Panc1 (cell line): ENCODE measurements at places on chromosomes 4 and X.

- DNase-seq = no peak
These were observed 13.9 kb upstream of the DCK start for GRCh38 chr4:70979445-70980008.

GRCh38 chr4:22897520-22898108 is 204.9 kb downstream of the GBA3 start:
- DNase-seq = peak; percentile 18

DNA sequence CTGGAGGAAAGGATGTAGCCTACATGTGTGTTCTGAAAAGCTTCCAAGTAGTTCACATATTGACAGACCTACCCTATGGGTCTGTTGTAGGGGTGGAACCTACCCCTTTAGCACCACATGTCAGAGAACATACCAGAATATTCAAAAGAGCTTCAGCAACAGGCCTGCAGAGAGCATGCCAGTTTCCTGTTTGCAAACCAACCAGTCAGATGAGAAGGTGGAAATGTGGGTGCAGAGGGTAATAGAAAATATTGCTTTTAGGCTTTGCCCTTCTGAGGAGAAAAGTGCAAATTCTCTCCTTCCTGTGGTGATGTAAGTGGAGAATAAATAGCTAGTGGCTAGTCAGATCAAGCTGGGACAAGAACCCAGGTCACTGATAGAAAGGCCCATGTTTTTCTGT is 16.4 kb downstream of the INTS6L start:
- DNase-seq = no peak

DNA sequence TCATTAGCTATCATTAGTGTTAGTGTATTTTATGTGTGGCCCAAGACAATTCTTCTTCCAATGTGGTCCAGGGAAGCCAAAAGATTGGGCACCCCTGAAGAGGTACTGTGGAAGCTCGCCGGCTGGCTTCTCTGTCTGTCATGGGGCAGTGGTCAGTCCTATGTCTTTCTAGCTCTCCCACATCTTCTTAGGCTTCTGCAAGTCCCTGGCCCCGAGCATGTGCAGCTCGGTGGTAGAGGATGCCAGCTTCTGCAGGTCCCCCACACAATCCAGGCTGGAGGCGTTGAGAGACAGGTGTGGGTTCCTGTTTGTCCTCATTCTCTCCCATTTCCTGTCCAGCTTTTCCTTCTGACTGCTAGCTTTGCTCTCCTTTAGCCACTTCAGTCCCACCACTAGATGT is 134.1 kb upstream of the NALF2 start:
- no peak for DNase-seq

- DNase-seq = no peak
These were observed 21.0 kb upstream of the BCORL1 start for GRCh38 chrX:129961180-129962083.

DNA sequence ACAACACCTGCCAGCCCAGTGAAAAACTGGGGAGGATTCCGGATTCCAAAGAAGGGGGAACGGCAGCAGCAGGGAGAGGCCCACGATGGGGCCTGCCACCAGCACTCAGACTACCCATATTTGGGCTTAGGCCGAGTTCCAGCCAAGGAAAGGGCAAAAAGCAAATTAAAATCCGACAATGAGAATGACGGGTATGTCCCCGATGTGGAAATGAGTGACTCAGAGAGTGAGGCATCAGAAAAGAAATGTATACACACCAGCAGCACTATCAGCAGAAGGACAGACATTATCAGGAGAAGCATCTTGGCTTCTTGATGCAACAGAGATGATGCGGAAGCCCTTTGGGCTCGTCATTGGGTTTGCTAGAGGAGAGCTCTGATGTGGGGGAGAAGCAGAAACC is 62.4 kb downstream of the JADE1 start:
- no peak for DNase-seq

DNA sequence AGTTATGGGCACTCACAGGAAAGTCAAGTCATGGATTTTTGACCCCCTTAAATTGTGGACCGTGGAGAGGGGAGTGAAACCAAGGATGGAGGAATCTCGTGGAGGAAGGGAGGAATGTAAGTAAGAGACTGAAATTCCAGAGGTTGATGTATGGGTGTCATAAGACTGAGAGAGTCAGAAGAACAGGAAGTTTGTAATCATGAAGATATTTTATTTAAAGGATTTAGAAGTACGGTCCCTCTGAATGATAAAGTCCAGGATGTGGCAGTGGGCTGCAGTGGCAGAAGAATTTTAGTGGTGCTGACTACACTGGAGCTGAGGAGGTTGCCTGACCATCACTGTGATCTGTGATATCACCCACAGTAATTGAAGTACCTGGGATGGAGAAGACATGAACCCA is 57.8 kb downstream of the DCLK2 start:
- no peak for DNase-seq

DNA sequence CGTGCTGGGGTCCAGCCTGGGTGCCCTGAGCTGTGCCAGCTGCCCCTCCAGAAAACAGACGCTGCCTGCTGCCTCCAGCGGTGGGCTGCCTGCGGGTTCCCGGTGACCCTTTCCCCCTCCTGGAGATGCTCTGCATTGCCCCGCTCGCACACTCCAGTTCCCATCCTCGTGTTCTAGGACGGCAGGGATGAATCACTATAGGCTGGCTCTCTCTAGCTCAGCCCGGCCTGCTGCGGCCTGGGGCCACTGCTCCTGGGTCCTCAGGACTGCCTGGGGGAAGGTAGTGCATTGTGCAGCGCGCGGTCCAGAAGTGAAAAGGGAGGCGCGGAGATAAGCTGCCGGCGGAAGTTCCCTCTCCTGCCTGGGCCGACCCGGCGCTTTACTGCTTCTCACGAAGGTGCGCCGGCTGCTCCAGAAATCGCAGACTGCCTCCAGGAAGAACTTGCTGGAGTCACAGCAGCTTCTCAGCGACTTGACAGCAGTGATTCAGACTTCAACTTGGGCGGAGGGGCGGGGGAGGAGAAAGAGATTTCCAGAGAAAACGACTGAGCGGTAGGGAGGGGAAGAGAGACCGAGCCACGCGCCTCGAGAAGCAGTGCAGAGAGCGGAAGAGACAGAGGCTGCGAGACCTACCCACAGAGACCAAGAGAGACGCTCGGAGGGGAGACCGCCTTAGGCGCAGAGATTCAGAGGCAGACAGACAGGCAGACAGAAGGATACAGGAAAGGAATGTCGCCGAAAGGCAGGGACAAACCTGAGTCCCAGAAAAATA is 6.7 kb upstream of the MSX1 start:
- DNase-seq = no peak

GRCh38 chrX:72685018-72685417 is 29.1 kb downstream of the PHKA1 start:
- no peak for DNase-seq

GRCh38 chrX:72540318-72540717 is 32.3 kb downstream of the HDAC8 start:
- no peak for DNase-seq

DNA sequence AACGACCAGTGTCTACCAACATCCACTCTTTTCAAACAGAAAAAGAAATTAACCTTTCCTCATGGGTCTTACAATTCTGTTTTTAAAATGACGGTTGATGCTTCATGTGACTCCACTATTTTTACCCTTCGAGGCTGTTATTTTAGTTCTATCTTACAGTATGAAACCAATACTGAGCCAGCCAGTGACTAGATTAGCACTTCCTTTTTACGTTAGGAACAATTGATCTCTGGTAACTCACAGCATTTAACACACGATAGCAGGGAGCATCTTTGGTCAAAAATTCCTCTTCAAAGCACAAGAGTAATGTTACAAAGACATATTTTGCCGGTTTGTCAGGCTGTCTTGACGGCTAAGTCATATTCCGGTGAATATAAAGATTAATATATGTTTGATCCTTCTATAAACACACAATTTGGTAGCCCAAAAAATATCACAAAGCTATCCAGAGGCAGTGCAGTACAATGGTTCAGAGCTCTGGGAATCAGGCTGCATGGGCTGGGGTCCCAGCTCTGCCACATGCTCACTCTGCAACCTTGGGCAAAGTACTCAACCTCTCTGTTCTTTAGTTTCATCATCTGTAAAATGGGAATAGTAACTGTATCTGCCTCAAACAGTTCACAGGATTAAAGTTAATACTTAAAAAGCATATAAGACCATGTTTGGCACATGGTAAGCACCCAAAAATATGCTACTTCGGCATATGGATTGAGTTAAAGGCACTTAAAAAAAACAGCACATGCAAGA is 62.9 kb upstream of the TXK start:
- DNase-seq = no peak

DNA sequence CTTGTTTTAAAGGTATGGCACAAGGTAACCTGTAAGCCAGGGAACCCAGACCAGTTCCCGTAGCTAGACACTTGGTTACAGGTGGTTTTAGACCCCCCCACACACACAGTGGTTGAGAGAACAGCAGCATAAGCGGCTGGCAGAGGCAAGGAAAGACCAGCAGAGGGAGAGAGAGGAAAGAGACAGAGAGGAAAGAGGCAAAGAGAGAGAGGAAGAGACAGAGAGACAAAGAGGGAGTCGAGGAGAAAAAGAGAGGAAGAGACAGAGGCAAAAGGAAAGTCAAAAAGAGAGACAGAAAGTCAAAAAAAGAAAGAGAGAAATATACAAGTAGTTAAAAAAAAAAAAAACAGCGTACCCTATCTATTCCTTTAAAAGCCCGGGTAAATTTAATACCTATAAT is 19.5 kb upstream of the PCSK1N start:
- DNase-seq = no peak

DNA sequence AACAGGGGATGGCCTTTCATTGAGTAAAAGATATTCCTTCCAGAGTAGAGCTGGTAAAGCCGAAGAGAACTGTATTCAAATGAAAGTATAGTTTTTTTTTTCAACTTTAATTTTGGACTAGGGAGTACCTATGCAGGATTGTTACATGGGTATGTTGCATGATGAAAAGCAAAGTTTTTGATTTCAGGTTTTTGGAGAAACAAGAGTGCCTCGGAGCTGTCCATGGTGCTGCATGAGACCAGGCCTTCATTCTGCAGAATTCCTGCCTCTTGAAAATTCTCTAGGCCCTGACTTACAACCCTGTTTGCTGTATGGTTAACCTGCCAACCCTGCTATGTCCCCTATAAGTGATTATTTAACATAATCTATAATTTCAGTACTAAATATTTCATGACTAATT is 1065.7 kb upstream of the FTHL17 start:
- DNase-seq = no peak

DNA sequence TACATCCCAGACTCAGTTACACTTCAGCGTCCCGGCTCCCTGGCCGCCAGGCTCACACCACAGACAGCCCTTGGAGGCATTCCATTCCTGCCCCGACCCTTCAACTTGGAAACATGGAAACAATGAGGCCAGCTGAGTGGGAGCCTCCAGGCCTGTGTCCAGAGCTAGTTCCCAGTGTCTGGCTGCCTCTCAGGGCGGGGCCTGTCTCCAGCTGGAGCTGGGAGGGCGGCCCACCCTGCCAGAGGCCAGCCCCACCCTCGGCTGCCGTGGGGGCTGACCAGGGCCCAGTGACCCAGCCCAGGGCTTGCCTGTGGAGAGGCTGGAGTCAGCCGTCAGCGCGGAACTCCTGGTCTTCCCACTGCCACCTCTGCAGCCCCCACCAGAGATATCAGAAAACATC is 37.4 kb upstream of the SPON2 start:
- no peak for DNase-seq

DNA sequence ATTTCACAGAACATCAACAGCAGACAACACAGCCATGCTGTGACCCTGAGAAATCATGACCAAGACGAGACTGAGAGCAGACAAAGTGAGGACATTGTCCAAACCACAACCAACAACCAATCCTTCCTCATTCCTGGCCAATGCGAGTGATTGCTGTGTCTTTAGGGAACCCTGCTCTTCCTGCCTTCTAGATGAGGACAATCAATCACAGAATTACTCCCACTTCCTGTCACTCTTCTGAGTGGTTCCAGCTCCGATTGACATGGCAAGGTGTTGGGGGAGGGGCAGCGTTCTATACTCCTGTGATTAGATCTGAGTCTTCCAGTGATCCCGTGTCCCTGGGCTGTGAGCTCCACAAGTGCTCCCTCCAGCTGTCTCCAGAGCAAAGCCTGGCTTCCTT is 227.8 kb downstream of the STIM2 start:
- DNase-seq = no peak

DNA sequence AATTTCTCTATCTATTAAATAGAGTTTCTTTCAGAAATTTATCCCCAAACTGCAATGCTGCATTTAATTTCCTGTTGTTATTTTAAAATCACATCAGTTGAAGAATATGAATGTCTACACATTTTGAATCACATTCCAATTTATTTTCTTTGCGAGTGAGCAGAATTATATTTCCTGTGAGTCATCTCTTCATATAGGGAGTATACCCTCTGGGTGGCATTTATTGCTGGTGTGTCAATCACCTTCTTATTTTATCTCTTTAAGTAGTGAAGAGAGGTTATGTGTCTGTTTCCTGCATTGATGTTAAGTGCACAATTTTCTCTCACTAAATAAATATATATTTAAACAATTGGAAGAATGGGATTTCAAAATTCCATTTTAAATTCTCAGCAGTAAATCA is 511.0 kb upstream of the ATOH1 start:
- no peak for DNase-seq

GRCh38 chrX:154592505-154592904 is 7.6 kb downstream of the CTAG1A start:
- DNase-seq = no peak

DNA sequence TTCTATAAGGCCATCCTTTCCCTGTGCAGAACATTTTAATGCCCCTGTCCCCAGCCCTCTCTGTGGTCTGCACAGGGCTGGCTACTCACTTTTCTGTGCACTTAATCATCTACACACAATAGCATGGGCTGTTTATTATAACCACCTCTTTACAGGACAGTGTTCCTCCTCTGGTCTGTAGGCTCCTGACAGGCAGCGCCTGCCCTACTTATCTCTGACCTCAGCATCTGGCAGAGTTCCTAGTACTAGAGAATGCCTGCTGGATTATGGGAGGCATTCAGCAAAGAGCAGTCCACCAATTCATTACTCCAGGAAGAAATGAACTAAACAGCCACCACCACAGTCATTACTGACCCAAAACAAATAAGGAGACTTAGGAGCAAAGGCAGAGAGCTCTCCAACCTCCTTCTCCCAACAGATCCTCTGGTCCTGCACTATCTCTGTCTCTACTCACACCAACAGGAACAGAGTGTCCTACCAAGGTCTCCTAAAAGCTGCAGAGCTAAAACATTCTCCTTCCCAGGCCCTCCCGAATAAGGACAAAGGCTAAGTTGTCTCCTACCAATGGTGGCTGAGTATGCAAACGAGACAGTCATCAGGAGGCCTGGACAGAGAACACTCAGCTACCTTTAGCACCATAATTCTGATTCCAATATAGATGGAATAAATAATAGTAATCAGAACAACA is 279.2 kb downstream of the QDPR start:
- DNase-seq = no peak

DNA sequence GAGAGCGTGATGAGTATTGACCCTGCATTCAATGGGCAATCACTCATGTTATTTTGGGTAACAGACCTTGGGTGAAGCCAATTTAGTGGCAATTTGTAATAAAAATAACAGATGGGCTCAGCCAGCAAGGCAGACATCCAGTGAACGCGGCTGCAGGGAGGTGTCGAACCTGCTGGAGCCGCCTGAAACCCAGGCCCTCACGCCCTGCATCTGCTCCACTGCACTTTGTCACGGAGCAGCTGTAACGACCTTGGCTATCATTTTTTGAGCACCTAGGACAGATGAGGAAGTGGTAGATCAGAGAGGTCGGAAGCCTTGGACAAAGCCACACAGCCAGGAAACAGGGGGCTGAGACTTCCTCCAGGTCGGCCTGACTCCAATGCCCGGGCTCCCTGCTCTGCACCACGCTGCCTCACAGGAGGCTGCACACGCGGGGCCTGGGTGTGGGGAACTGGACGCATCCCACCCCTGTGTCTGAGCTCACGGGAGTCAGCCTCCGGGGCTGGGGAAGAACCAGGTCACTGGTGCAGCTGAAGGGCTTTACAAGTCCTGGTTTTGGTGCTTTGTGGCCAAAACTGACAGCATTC is 19.4 kb downstream of the HMX1 start:
- DNase-seq = no peak
